CD4-positive, alpha-beta T cell treated with Interleukin-15 for 1 hour (primary cell): ENCODE measurements at places on chromosomes 1 and 21.

DNA sequence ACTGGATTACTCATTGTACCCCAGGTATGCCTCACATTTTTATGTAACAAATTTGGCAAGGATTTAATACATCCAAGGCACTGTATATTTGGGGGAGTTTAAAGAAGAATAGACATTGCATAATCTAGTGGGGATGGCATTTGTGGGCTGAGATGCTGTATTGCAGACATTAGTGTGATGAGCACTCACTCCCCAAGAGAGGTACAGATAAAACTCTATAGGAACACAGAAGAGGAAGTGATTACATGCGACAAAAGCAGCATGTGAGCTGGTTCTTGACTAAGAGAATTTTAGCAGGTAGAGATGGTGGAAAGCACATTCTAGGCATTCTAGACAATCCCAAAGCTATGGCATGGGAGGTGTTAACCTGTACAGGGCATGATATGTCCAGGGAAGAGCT is 24.2 kb upstream of the CDC14A start:
- DNase-seq, result no peak

GRCh38 chr1:167784876-167785550 is 63.2 kb downstream of the MPZL1 start:
- no peak for DNase-seq

DNA sequence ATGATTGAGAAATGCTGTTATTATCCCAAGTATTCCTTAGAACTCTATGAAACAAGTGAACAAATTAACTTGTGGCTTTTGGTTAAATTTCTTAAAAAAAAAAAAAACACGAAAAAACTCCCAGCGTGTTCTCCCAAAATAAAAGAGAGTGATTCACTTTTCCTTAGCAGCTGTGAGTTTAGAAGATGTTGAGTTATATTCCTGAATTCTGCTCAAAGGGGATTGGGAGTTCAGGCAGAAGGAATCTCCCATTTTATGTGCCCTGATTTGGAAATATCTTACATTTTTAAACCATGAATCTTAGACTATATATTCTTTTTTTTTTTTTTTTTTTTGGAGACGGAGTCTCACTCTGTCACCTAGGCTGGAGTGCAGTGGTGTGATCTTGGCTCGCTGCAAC is 34.3 kb downstream of the SMG7 start:
- DNase-seq, result no peak

GRCh38 chr1:15700508-15700907 is 16.4 kb downstream of the PLEKHM2 start:
- no peak for DNase-seq

DNA sequence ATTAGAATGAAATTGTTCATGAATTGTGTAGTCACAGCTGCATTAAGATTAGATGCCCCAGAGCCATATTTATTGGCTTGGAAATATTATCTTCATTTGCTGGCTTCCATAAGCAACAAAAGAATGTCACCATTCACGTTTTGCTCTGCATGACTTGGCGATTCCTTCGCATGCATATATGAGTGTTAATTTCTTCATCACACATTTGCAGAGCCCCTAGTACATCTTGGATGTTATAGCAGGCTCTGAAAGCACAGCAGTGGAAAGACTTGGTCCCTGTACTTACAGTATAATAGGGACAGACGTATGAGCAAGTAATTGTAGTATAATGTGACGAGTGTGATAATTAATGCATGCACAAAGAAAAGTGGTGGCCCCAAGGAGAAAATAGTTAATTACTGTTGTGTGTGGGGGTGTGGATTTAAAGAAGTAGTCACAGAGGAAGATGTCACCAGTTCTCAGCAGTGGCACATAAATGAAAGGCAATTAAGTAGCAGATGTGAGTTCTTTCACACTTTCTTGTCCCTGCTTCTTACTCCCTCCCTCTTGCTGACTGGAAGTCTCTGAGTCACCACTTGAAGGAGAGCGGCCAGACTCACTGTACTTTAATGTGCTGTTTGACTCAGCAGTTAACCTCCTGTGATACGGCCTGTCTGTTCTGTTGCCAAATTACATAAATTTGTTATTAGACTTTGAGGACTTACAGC is 21.0 kb downstream of the S100A10 start:
- peak; percentile 50 for DNase-seq

- DNase-seq, result no peak
These were observed 19.1 kb downstream of the FMO1 start for GRCh38 chr1:171267391-171267790.

- no peak for DNase-seq
These were observed 393 bp downstream of the ELAPOR1 start for GRCh38 chr1:109114342-109114674.

DNA sequence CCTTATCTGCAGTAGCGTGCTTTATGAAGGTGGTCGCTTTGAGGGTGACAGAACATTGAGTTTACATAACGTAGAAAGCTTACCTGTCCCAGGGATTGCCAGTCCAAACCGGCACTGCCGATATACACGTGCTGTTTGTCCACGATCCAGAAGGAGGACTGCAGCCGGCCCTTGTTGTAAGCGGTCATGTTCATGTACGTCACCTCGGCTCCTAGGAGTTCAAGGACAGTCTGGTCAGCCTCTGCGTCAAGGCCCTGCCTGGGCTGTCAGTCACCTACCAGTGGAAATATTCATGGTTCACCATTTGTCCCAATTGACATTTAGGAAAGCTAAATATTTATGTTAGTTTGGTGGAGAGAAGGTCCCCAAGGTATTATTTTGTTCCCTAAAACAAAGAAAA is 221.0 kb upstream of the MAP1LC3C start:
- no peak for DNase-seq

DNA sequence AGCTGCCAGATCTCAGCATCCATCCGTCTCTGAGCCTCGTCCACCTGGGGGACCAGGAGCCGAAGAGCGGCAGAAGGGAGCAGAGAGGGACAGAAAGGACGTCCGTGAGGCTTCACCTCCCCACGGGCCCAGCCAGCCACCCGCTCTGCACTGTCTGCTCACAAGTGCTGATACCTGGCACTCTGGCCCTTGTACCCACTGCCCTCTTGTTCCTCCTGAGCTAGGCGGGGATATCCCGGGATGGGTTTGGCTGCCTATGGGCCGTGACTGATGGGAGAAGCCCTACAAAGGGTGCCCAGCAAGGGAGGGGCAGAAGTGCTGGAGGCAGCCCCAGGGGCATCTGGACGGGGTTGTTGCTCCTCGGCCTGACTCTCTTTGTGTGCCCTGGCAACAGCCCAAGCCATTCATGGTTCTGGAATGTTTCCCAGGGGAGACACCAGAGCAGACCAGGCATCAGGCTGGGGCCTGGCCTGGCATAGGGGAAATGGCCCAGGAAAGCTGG is 57.6 kb downstream of the LDLRAD2 start:
- DNase-seq, result no peak

DNA sequence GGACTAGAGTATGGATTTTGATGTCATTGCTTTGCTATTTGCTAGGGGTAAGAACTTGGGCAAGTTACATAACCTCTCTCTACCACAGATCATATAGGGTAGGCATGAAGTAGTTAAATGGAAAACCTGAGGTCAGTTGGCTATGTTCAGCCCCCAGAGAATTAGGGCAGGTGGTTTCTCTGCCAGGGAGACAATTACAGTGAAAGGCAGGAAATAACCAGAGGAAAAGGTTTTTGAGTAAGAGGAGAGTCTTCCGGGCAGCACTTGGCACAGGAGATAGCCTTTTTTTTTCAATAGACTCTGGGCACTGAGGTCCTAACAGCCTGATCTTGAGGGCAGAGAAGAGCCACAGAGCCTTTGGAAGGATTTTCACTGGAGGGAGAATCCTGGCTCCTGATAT is 16.7 kb upstream of the SERBP1 start:
- no peak for DNase-seq

DNA sequence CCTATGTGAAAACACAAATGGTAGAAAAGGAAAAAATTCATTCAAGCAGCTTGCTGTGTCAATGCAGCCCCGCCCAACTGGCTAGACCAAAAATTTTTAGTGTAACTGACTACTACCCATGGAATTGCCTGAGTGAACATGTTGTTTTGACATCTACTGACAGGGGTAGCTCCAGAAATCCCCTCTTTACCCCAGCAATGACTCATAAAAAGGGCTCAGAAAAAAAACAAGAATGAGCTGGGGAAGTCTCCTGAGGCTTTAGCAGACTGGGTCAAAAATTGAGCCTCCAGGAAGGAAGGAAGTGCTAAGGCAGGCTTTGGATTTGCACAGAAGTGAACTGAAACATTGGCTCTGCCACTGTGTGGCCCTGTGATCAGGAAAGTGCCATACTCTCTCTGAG is 24.4 kb upstream of the FGGY start:
- DNase-seq, result peak; percentile 32

- no peak for DNase-seq
These were observed 600 bp downstream of the CLK2 start for GRCh38 chr1:155272466-155273342.

- DNase-seq, result no peak
These were observed 242.1 kb upstream of the JUN start for GRCh38 chr1:59025898-59026426.

DNA sequence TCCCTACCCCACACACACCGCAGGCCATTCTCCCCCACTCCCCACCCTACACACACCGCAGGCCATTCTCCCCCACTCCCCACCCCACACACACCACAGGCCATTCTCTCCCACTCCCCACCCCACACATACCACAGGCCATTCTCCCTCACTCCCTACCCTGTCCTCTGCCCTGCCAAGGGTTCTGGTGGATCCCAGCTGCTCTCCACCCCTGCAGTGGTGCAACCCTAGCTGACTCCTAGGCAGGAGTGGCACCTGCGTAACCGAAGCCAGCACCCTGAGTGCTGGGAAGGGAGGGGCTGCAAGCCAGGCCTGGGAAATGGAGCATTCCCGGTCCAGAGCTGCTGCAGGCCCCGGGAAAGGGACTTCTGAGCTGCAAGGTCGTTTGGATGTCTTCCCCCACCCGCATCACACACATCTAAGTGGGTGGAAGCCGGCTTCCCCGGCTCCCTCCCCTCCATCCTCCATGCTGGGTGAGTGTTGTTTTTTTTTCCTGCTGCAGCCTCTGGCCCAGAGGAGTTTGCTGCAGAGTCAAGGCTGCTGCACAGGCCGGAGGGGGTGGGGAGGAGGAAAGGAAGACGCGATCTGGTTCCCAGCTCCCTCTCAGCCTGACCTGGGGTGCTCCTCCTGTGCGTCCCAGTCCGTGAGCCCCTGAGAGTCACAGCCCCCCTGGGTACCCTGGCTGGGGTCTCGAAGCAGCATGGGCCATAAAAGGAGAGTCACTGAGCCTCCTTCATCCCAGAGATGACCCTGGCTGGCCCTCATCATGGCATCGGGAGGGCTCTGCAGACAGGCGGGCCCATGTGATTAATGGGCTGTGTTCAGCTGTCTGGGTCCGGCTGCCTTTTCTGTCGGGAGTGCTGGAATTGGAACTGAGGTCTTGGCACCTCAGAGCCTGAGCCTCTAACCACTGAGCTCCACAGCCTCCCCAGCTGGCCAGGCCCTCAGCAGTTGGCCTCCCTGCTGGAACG is 16.1 kb downstream of the H6PD start:
- no peak for DNase-seq

DNA sequence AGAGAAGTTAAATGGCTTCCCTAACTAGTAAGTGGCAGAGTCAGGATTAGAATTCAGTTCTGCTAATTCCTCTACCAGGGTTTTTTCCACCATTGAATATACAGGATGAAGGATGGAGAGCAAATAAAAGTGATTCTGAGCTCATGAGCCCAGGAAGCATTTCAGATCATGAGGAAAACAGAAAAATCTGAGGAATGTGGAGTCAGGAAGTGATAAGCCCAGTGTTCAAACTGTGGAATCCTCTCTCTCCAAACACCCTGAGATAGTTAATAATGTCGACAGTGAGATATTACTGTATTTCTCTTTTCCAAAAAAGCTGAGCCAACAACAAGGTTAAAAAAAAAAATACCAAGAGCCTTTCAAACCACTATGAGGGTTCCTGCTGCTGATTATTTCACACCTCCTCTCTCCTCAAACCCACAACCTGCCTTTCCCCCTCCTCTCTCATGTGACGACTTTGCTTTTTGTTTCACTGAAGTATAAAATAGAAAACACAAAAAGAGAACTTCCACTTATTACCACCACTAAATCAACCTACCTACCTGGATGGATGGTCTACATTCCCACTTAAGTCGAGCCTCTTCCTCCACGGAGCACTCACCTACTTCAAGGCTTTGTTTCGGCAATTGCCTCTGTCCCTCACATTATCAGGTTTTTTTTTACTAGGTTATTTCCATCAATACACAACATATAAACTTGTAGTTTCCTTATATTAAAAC is 8.9 kb downstream of the SLAMF1 start:
- peak; percentile 66 for DNase-seq

- no peak for DNase-seq
These were observed 6.1 kb upstream of the AK2 start for GRCh38 chr1:33042831-33043230.

- no peak for DNase-seq
These were observed 77.3 kb upstream of the TSPAN2 start for GRCh38 chr1:115166531-115167091.

DNA sequence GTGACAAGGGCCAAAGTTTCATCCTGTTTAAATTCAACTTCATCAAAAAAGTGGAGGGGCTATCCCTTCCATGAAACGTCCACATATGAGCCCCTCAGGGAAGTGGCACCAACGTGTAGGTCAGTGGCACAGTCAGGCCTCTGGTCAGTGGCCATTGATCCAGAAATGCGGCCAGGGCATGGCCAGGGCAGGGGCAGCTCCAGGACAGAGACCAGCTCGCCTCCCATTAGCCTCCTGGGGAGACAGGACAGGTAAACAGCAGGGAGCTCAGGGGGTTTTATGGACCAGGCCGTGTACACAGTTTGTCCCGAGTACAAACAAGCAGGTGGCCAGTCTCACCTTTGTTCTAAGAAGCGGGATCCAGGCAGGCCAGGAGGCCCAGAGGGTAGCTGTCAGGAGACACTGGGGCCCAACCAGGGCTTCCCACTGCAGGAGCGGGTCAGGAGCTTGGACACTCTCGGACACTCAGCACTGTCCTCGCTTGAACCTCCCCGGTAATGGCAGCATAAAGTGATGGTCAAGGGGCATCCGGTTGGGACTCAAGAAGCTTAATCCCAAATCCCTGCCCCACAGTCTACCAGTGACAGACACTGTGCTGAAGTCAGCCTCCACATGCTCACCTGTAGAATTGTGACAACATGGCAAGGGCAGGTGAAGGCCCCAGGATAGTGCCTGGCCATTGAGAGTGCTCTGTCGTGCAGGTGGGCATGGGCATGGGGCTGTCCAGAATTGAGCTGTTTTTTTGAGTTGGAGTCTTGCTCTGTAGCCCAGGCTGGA is 144.1 kb upstream of the ERRFI1 start:
- no peak for DNase-seq

GRCh38 chr1:90325168-90325567 is 330.3 kb downstream of the ZNF326 start:
- DNase-seq, result no peak

- DNase-seq, result peak; percentile 47
These were observed at the start of gene IL12RB2 for GRCh38 chr1:67307251-67308060. Gene IL12RB2, plus strand, starts transcription at chr1:67307873. Its CDS starts 12,496 bp downstream, at chr1:67320369.

GRCh38 chr1:76635784-76636183 is 231.5 kb upstream of the ST6GALNAC5 start:
- no peak for DNase-seq

DNA sequence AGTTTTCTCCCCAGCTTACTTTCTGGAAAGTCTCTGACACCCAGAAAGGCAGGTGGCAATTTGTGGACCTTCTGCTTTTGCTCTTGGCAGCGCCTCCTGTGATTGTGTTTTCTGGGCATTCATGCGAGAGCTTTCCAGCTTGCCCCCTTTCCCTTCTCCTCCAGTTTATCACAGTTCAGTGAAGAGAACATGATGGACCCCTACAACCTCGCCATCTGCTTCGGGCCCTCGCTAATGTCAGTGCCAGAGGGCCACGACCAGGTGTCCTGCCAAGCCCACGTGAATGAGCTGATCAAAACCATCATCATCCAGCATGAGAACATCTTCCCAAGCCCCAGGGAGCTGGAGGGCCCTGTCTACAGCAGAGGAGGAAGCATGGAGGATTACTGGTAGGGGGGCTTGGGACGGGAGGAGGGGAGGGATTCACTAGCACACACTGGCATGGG is 24.3 kb upstream of the IKBKE start:
- no peak for DNase-seq
